ENCODE measurements at places on chromosomes 13 and 19.
A peak's percentile ranks its signal among the peaks of the same experiment; 100 is the strongest.

DNA sequence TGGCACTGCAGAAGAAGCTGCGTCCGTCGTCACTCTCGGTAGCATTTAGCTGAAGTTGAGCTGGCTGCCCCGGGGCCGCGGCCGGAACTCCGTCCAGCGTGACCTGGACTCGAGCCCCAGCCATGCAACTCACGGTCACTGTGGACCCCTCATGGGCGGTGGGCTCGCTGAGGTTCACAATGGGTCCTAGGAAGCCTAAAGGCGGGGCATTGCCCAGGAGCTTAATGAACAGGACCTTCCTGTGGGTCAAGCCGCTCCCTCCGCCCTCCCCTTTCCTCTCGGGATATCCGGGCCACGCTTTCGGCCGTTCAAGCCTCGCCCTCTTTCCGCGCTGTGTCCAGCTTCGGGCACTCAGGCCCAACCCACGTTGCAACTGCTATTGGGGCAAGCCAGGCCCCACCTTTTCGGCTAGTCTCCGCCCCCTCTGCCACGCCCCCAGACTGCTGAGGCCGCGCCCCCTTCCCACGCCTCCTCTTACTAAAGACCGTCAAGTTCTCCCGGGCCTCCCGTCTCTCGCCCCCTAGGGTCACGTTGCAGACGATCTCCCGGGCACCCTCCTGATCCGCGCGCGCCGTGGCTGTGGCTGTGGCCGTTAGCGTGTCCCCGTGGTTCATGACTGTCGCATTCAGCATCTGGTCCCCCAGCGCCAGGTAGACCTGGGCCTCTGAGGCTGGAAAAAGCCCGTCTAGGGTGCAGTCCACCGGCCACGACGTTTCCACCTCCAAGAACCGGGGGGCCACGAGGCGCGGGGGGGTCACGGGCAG lies 1.4 kb upstream of the RAVER1 start:
- DNase-seq = peak; percentile 96

- DNase-seq = no peak
Measured at GRCh38 chr19:18231775-18232174, 5.5 kb upstream of the PDE4C start.

GRCh38 chr13:77319536-77319935 lies 7.4 kb downstream of the MYCBP2 start:
- DNase-seq = no peak

GRCh38 chr19:1914826-1915341 lies 9.7 kb downstream of the ADAT3 start:
- no peak for DNase-seq
